NCI-H1417 treated with DMSO at 0.1 percent for 48 hours (cell line): ENCODE measurements at places on chromosomes 3 and 15.

DNA sequence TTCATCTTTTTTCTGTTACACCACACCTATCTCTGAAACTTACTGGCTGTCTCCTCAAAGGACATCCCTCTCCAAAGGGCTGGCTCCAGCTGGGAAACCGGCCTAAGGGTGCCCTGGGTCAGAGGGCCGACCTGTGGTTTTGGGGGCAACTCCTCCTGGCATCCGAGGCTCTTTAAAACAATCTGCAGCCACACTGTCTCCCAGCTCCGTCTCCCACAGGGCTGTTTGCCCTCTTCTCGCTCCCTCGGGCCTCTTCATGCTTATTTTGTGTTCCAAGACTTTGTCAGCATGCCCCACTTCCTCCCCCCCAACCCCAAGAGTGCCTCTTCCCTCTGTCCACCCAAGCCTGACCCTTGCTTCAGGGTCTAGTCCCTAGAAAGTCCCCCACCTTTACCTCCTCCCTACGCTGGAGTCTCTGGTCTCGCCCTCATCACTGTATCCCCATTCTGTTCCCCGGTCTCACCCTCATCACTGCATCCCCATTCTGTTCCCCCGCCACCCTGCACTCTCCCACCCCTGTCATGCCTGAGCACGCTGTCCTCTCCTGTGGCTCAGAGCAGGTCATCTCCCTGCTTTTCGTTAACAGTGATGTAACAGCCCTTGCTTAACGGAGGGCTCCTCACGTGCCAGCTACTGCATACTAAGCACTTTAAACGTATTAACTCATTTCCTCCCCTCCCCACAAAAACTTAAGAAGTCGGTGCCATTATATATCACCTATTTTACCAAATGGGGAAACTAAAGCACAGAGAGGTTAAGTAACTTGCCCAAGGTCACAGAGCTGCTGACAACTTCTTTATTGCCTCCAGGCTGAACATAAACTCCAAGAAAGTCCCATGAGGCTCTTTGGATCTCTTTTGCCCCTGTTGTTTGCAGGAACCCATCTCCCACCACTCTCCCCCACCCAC lies 1.1 kb upstream of the CSK start:
- no peak for DNase-seq

DNA sequence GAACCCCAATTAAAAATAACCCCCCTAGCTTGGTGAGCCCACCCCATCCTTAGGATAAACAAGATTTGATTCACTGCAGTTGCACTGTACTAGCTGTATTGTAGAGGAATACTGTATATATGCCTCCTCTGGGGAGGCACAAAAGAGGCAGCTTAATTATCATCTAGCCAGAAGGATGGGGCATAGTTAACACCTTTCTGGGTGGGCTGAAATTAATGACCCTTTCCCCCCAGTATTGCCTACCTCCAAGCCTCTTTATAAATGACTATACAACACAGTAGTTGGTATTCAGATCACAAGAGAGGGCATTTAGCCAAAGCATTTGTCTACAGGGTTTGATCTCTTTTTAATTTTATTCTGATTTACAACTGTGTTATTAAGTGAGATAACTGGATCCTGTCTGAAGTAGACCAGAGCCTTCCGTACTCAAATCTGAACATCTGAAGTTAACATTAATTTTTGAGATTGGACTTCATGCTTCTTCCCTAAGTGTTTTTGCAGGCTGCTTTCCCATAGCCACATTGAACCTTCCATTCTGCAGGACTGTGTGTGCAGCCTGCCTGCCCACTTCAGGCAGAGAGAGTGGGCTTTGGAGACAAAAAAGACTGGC lies 807.0 kb upstream of the ARRDC4 start:
- DNase-seq = no peak

DNA sequence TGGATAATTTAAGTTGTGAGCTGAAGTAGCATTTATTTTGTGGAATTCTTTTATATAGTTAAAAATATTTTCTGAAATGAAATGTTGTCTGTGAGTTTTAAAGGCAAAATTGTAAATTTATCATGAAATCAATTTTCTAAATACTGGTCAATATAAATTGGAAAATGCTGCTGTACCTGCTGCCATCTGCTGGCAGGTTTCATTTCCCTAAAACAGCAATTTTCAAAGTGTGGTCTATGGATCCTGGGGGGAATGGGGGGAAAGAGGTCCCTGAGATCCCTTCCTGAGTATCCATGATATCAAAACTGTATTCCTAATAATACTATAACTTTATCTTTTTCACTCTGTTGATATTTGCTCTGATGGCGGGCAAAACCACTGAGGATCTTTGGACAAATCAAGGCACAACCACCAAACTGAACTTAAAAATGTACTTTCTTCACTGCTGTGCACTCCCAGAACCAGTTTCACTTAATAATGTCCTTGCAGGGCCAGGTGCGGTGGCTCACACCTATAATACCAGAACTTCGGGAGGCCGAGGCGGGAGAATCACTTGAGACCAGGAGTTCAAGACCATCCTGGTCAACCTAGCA lies 17.2 kb upstream of the CCR4 start:
- no peak for DNase-seq

GRCh38 chr3:10321630-10322351 lies 879 bp upstream of the SEC13 start:
- DNase-seq = no peak

DNA sequence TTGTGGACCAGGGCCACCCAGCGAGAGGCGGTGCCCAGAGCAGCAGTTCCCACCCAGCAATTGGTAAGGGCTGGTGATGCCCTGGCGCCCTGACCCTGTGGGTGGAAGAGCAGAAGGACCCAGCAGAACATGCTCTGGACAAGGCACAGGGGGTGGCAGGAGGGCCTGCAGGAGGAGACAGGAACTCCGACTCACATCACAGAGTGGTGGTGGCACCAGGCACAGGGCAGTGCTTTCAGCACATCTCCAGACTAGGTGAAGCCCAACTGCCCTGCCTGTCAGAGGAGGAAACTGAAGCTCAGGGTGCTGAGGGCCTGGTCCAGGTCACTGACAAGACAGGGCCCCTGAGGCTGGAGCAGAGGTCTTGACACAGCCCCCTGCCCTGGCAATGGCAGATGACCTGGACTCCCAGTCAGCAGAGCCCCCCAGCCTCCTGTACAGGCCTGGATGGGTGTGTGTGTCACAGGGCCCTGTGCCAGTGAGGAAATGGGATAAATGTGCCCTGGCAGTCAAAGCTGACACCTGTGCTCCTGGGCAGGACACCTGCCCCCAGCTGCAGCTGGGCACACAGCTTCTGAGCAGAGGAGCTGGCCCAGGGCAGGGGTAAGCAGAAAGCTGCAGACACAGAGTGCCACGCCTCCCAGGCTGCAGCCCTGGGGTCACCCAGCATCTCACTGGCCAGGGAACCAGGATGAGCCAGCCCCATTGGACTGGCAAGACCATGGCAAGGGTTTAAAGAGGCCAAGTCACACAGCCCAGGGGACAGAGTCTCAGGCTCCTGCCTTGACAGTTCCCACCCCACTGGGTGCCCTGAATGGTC lies 11.4 kb downstream of the KLF15 start:
- no peak for DNase-seq

DNA sequence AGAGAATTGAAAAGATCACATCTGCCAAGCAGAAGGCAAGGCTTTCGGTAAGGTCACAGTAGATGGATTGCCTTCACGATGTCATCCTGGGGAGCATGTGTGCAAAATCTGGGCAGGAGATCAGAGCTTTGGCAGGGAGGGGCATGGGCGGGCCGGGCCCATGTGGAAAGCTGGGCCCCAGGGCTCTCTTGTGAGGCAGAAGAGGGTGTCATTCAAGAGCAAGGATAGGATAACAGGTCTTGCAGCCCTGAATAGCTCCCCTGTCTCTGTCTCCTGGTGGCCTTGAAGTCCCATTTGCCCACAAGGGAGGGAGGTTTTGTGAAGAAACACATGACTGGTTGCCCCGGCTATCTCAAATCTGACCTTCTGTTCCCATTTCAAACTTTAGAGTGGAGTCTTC lies 172.0 kb downstream of the OPA1 start:
- no peak for DNase-seq

GRCh38 chr3:188304501-188304900 lies 150.5 kb downstream of the LPP start:
- no peak for DNase-seq

- DNase-seq = no peak
These were observed 179.1 kb upstream of the LPP start for GRCh38 chr3:187974871-187975271.

- no peak for DNase-seq
These were observed 150.8 kb upstream of the DPH6 start for GRCh38 chr15:35696767-35697231.

- no peak for DNase-seq
These were observed 5.0 kb downstream of the FAM219B start for GRCh38 chr15:74901612-74902063.

DNA sequence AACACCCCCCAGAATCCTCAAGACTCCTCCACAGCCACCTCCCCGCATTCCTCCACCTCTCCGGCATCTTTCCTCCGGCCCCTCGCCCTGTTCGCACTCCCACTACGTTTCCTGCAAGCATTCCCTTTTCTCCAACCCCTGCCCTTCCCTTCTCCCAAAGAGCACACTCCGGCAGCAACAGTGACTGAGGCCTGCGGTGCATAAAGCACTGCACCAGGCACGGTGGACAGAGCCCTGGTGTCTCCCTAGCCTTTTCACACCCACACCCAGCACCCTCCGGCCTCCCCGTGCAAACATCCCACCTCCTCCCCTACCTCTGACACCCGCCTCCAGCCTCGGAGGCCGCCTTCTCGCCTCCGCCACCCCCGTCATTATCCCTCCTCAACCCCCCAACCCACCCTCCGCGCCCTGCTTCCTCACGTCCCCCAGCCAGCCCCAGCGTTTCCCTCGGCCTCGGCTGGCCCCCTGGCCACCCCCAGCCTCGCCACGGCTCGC lies 577 bp downstream of the ZNF148 start:
- DNase-seq = no peak

- DNase-seq = no peak
These were observed 82.9 kb downstream of the NR1D2 start for GRCh38 chr3:24027946-24028345.
